ENCODE measurements at places on chromosomes 16 and 17.

GRCh38 chr16:15487336-15488284 lies 53.2 kb downstream of the BMERB1 start:
- no peak for DNase-seq

GRCh38 chr17:41939044-41939692 lies 8.8 kb downstream of the ODAD4 start:
- no peak for DNase-seq

DNA sequence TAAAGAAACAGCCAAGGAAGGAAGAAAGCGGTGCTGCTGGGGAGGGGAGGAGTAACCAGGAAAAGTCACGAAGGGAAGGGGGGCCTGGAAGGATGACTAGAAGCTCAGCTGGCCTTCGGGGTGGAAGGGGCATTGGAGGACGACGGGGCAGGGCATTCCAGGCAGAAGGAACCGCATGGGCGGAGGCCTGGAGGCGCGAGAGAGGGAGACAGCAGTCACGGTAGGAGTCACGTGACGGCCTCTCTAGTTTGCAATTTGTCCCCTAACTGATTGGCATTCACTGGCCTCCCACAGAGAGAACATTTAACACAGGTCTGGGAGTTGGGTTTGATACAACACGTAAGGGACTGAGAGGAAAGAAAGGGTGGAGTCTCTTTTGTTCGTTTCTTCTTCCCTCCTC lies 63.9 kb downstream of the RTN4RL1 start:
- DNase-seq = no peak

GRCh38 chr17:74827800-74828199 lies 31.9 kb downstream of the GRIN2C start:
- DNase-seq = no peak

DNA sequence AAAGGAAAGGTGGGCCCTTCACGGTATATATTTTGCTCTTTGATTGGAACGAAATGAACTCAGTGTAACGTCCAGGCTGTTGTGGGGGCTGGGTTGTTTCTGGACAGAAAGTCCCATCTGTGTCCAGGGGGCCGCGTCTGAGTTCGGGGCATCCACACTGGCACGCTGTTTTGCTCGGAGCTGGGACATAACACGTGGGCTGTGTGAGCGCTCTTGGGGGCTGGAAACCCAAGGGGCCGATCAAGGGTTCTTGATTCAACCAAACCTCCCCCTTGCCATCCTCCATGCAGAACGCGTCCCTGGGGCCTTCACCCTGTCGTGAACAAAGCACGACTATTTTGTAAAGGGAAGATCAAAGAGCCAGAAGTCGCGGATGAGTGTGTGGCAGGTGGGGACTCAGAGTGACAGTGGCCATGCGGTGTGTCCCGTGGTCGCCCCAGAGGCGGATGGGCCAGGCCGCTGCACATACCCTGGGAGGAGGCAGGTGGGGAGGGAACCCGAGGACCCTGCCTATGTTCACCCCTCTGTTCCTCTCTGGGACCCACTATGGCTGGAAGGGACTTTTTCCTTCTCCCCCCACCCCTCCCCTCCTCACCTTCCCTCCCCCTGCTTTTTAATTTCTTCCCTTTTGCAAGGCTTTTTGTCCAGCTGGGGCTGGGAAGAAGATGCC lies 387.2 kb downstream of the SEC14L1 start:
- no peak for DNase-seq

GRCh38 chr16:2966808-2967191 lies 2.3 kb upstream of the PAQR4 start:
- DNase-seq = no peak
